ENCODE measurements at places on chromosomes 1 and 21.

- no peak for DNase-seq
Observed at GRCh38 chr21:17697473-17697872, 84.8 kb upstream of the BTG3 start.

- no peak for DNase-seq
Observed at GRCh38 chr1:117523111-117523510, 82.7 kb upstream of the TENT5C start.

GRCh38 chr1:15173863-15174614 lies 20.5 kb downstream of the TMEM51 start:
- no peak for DNase-seq

GRCh38 chr1:48007047-48007446 lies 9.9 kb upstream of the TRABD2B start:
- DNase-seq: no peak

- DNase-seq: no peak
Observed at GRCh38 chr1:91729621-91730358, 156.2 kb downstream of the TGFBR3 start.

DNA sequence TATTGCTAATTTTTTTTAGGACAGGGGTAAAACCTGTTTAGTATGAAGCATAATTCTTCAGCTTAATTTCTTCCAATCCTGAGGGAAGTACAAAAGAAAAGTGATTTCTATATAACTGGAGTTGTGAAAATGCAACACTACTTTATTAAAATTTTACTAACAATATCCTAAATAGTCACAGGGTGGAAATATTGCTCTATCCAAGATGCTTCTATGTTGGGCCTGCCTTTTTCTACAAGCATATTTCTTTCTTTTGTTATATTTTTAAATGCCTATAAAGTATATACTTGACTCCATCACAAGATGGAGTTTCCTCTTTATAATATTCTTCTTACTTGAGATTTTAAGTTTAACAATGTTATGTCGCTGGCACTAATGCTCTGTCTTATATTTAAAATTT lies 37.9 kb downstream of the DTL start:
- DNase-seq: no peak

DNA sequence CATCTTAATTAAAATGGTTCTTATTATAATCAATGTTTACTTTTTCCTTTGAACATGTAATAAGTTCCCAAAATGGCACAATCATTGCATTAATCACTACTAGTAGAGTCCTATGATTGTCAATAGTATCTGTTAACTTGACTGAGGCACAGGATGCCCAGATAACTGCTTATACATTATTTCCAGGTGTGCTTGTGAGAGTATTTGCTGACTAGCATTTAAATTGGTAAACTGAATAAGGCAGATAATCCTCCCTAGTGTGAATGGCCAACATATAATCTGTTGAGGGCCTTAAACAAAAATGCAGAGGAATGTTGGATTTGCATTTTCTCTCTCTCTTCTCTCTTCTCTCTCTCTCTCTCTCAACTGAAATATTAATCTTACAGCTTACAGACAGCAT lies 999.3 kb upstream of the TMPRSS15 start:
- no peak for DNase-seq

- DNase-seq: no peak
Observed at GRCh38 chr1:43449708-43450069, 4.0 kb downstream of the HYI start.

GRCh38 chr21:37620401-37620800 lies 253.8 kb downstream of the DYRK1A start:
- no peak for DNase-seq

GRCh38 chr1:222073307-222073995 lies 331.6 kb upstream of the DUSP10 start:
- no peak for DNase-seq

DNA sequence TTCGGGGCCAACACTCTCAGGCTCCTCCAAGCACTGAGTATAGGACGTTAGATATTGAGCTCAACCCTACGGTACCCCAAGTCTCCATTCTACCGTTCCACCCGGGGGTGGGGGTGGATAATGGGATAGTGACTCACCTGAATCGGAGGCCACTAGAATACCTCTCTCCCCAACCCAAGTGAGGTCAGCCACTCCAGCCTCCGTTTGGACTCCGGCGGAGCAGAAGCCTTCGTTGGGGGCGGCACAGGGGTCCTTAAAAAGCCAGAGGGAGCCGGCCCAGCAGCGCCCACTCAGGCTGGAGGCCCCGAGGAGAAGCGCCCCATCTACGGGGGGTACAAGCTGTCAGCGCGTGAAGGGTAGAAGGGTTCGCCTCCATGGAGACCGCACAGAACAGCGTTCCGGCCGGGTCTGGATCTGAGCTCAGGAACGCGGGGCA lies 556 bp downstream of the WDR77 start:
- DNase-seq: peak; percentile 43

DNA sequence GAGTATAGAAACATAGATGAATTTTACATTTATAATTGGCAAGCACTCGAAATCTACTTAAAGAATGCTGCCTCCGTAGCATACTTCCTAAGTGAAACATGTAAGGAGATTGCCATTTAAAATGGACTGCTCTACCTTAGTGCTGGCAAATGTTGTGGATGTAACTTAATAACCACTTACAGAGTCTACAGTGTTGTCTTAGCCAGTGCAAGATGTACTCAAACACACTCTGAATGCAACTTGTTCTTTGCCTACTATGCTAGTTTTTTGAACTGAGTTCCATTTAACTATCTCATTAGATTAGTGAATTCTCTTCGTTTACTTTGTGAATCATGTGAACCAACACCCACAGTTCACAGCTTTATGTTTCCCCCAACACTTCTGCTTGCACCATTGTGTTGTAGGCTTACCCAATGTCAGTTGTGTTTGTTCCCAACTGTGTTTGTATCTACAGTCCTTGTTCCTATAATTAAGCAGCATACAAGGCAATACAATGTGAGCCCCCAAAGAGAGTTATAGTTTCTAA lies 345.5 kb upstream of the LYPLAL1 start:
- no peak for DNase-seq

- DNase-seq: no peak
Observed at GRCh38 chr1:232428786-232429530, 201.0 kb downstream of the SIPA1L2 start.

- no peak for DNase-seq
Observed at GRCh38 chr1:30670240-30671060, 52.9 kb downstream of the MATN1 start.
